HepG2 (cell line): ENCODE measurements at places on chromosomes 11 and 22. TPM values are rescaled to one million over a fixed set of nuclear protein-coding genes. Genes with fewer than 3 reads are reported as not detected.

GRCh38 chr11:67604815-67605214 lies 1.9 kb upstream of the NDUFV1 start:
- no peak for DNase-seq

The SLC6A5 gene
- total RNA-seq = not detected in 2 replicates

The SYT7 gene
- 0.81 and 1.4 TPM in 2 replicates for total RNA-seq

- no peak for DNase-seq
Observed at GRCh38 chr11:12629601-12630313, 44.5 kb upstream of the TEAD1 start.

DNA sequence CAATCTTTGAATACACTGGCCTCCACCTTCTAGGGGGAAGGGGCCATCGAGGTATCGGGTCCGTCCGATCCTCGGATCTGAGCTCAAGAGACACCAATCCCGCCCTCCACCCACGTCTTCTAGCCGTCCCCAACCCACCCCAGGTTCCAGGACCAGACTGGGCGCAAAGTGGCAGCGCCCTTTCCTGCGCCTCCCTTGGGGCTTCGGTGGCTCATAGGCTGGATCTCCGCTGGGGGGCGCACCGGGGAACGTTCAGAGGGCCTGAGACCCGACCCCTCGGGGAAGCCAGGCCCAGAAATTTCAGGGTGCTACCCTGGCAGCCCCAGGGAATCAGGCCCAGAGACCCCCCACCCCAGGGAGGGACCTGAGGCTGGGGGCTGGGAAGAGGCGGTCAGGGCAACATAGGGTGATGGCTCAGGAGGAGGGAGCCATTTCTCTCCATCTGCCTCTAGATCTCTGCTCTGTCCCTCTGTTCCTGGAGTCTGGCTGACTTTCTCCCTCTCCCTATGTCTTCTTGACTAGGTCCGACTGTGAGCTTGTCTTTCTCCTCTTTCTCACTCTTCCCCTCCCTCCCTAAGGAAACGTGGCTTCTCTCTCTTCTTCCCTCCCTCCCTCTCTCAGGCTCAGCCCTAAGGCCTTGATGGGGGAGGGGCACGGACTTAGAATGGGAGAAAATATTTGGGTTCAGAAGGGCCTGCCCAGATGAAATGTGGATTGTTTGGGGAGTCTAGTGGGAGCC lies 1.1 kb downstream of the CREB3L1 start:
- no peak for DNase-seq

DNA sequence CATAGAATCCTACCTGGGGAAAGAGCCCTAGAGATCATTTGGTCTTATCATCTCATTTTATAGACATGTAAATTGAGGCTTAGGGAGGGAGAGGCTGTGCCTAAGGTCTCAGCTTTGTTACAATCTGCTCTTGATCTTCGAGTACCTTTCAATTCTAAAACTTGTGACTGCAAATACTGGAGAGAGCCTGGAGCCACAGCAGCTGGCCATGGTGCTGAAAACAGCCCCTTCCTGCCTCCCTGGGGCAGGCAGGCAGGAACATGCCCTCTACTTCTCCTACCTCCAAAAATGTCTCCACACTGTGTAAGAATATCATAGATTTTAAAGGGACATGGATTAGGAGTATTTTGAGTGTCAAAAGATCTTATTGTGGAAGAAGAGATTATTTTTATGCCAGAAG lies 52.2 kb downstream of the C22orf42 start:
- DNase-seq = no peak

DNA sequence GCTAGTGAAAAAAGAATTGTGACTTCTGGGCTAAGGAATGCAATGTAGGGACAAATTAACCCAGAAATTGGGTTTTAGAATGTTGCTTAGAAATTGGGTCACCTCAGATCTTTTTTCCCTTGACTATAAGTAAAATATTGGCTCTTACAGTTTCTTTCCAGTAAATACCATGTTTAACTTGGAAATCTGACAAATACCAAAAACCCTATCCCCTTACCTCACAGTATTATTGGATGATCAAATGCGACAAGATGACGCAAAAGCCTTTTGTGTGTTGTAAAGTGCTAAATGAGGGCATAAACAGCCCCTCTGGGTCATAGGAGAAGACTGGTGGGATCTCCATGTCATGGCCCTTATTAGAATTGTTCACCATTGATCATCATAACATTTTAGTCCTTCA lies 6.1 kb upstream of the UPB1 start:
- DNase-seq = no peak

- no peak for DNase-seq
Observed at GRCh38 chr11:129249923-129250322, 57.8 kb upstream of the ARHGAP32 start.

DNA sequence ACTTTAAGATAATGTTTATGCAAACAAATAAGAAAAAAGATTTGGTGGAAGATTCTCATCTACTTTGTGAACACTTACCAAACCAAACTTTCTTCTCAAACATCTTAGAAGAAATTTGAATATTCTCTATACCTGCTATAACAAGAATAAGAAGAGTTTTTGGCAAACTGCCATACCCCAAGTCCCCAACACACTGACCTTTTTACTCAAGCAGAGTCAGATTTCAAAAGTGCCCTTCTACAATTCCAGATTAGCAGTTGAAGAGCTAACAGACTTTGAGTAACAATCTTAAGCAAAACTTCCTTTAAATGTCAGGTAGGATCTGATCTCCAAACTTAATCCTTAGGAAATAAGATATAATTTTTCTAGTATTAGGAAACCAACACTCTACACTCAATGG lies 33.9 kb downstream of the TSG101 start:
- no peak for DNase-seq

DNA sequence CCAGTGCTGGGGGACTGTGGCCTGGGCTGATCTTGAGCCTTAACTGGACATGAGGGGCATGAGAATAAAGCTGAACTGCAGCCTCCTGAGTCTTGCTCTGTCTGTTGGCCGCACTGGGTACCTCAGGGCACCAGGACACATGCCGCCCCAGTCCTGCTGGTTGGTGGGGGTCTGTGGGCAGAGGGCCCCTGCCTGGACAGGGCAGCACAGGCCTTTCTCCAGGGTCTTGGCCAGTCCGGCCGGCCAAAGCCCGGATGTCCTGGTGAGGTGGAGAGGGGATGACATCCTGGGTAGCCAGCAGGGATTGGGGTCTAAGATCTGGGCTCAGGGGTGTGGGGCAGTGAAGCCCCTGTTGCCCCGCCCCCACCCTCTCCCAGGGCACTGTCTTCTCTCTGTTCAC lies 1.5 kb upstream of the RPS6KA4 start:
- no peak for DNase-seq

The FGF19 gene
- total RNA-seq = not detected in 2 replicates

The PDE3B gene
- 19.6 and 26.5 TPM in 2 replicates for total RNA-seq

The TMPRSS4 gene
- total RNA-seq = not detected in 2 replicates

The TYR gene
- not detected in 2 replicates for total RNA-seq

DNA sequence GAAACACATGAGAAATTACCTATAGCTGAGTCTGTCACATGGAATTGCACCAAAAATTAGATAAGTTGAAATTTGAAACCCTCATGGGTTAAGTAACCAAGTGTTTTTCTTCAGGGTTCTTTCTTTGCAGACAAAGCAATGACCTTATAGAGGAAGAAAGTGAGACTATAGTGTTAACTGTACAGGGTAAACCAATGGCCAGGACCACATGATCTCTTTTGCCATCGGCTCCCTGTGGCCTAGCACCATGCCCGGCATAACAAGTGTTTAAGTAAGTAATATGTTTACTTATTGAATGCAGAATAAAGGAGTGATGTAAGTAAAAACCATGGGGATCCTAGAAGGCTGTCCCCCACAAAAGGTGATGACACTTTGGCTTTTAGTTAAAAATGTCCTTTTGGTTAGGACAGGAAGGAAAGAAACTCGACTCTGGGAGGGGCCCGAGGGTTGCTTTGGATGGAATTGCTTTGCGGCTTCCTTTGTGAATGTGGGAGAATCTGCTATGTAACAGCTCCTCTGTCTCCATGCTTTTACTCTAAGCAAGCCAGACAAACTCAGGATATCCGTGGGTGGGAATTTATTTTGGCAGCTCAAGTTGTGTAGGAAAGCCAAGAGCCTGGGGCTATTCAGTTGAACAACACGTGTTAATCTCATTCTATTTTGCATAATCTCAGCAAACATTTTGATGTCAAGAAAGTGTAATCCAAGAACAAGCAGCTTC lies 454.7 kb downstream of the INSC start:
- DNase-seq = no peak

The CDKN1C gene
- total RNA-seq = not detected in 2 replicates

DNA sequence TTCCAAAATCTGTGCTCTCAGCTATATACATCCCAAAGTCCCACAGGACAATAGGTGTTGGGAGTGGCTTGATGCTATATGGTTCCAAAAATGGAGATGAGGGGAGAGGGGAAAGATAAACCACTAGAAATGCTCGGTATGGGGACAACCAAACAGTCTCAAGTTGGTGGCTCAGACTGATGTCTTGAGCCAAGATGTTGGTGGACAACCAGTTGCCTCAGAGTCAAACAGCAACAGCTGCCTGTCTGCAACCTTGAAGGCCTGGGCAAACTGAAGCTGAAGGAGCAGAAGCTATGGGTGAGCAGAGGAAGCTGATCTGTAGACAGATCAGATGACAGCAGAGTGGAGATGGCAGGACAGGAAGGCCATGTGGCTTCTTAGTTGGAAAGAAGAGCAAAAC lies 4.0 kb downstream of the RRP8 start:
- DNase-seq = no peak

The FBXO3 gene
- 27.6 and 45.5 TPM in 2 replicates for total RNA-seq

DNA sequence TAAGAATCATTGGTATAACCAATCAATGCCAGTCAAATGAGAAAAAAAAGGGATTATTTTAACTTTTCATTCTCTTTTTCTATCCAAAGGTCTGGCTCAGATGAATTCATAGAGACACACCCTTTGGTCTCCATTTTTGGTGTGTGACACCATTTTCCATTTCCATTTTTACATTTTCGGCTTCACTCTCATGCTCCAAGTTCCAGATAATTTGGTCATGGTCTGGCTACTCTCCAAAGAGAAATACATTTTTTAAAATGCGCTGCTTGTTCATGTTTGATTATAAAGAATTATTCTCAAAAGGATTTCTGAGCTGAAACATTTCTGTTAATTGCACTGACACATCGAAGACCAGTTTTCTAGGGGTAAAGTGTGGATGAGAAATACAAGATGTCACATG lies 51.6 kb upstream of the FIBIN start:
- DNase-seq = no peak

DNA sequence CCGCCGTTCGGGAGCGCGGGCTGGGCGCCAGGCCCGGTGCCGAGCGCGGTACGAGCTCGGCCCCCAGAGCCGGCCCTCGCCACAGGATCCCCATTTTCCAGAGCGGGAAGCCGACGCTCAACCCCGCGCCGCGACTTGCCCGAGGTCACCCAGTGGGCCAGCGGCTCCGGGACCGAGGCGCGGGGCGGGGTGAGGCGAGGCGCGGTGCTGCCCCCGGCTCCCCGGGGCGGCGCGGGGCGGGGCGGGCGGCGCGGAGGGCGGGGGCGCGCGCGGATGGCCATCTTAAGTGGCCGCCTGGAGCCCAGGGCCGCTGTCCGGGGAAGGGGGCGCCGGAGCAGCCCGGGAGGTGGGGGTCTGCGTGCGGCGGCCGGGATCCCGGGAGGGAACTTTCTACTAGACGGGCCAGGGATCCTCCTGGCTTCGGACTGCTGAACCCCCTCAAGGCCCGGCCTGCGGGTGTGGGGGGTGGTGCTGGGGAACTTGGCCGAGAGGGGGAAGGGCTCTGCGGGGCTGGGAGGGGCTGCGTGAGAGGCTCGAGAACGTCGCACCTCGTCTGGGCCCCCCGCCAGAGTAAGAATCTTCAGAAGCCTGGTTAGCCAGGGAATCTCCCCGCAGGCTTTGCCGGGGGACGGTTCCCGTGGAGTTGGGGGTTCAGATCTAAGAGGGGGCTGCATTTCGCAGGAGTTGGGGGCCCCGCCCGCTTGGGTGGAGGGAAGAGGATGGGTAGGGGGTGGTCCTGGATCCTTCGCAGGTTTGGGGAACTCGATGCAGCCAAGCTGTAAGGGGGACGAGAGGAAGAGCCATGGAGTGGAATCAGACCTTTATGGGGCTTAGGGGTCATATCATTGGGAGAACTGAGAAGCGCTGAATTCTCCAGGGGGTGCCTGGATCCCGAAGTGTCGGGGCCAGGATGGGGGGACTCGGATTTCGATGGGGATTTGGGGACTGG lies 678 bp upstream of the INPPL1 start:
- DNase-seq = no peak

- DNase-seq = no peak
Observed at GRCh38 chr11:83222499-83222898, 29.0 kb downstream of the ANKRD42 start.

- DNase-seq = no peak
Observed at GRCh38 chr11:34904421-34904955, 11.7 kb downstream of the APIP start.

The TMA7B gene
- not detected in 2 replicates for total RNA-seq

DNA sequence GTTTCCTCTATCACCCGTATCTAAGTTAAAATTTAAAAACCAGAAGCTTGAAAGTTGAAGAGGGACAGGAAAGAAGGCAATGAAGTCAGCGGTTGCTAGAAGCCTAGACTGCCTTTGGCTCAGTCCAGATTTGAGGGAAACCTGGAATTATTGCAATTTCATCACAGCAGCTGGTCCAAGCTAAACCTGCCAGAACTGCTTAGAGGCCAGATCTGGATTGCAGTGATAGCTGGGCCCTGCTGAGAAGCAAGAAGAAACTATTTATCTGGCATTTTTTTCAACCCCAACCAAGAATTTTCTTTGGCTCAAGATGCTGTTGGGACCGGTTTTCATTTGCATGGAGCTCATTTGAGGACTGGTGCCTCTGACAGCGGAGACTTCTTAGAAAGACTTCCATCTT lies 121.5 kb upstream of the TEAD1 start:
- DNase-seq = no peak

The GAS2 gene
- 85.1 and 102 TPM in 2 replicates for total RNA-seq

DNA sequence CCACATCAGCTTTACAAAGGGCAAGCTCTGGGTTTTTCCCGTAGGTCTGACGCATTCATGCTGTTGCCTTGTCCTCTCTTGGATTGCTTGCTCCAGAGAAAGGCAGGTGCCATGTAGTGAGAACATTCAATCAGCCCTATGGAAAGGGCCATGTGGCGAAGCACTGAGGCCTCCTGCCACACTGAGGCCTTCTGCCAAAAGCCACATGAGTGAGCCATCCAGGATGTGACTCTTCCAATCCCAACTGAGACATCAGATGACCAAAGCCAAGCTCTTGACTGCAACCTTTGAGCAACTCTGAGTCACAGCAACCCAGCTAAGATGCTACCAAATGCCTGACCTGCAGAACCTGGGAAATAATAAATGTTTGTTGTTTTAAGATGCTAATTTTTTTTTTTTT lies 9.0 kb upstream of the PANX3 start:
- no peak for DNase-seq

The ARHGEF17 gene
- total RNA-seq = 5.7 and 10.7 TPM in 2 replicates

The SCUBE2 gene
- total RNA-seq = not detected in 2 replicates

DNA sequence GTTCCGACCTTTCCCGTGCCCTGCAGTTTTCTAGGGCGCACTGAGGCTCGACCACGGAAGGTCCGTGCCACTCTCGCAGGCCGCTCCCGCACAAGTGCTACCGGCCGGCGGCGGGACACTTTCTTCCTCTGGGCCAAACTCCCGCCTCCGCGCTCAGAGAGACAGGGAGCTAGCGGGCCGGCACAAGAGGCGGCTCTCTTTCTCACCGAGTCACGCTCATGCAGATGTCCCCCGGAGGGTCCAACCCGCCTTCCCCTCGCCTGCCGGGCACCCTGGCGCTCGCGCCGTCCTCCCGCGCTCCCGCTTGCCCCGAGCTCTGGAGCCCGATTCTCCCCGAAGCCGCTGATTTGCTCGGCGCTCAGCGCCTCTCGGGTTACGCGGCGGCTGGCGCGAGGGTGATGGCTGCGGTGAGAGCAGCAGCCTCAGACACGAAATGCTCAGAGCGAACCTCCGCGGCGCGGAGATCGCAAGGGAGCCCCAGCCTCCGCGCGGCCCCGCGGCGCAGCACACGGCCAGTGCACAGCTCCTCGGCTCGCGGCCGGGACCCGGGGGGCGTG lies 1.0 kb downstream of the LMO1 start:
- DNase-seq = no peak
